ENCODE measurements at places on chromosomes 12 and 14.

GRCh38 chr12:116876151-116876869, 4.9 kb downstream of the HRK start:
- no peak for DNase-seq

GRCh38 chr12:123813349-123813748, 51.2 kb downstream of the DNAH10 start:
- no peak for DNase-seq

DNA sequence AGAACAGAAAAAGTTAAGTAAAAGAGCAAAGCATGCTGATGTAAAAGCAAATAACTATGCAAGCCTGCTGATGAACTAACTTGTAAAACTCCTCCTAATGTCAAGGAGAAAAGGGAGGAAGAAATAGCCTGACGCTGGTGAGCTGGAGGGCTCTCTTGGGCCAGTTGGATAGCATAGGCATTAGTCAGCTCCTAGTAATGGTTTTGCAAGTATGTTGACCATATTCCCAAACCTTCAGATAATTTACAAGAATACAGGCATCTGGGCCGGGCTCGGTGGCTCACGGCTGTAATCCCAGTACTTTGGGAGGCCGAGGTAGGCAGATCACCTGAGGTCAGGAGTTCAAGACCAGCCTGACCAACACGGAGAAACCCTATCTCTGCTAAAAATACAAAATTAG, 871.4 kb downstream of the C12orf50 start:
- DNase-seq: no peak

DNA sequence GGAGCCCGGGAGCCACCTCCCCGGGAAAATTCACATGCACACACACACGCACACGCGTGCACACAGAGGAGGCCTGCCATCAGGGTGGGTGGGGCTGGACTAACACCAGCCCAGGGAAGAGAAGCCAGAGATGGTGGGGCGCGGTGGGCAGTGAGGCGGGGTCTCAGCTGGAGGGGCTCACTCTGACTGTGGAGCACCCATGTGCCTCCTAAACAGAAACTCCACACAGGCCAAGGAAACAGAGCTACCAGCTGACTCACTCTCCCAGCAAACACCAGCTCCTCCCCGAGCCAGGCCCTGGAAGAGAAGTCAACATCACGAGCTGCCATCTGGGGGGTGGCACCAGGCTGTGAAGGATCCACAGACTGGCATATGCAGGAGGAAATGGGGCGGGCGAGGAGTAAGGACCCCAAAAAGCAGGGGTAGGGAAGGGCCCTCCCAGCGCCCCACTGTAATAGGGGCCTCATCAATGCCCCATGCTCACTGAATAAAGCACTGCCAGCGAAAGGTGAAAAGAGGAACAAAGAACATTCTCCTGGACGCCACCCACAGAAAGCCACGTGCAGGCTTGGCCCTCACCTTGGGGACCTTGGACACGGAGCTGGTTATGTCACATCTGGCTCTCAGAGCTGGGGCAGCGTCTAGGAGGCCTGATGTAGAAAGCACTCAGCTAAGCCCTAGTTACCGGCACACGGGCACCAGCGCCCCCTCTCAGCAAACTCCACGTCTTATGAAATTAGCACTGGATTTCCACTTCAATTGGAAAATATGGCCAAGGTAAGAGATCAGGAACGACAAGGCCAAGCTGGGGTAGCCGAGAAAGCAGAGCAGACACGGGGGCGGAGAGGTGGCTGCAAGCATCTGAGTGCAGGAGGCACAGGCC, 8.4 kb upstream of the INF2 start:
- peak; percentile 49 for DNase-seq

DNA sequence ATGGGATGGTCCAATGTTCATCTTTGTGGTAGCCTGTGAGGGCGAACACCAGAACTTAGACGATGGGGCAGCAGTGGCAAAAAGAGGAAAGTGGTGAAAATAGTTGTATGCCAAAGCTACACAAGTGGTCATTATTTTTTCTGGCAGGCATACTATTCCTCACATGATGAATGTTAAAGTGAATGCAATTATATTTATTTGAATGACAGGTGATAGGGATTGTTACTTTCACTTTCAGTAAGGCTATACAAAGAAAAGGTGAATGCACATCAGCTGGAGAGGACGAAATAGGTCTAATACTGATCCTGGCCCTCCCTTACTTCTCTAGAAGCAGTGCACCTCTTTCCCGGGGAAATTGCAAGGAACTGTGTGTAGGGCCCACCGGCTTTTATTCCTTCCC, 470.1 kb downstream of the TMTC2 start:
- DNase-seq: no peak

DNA sequence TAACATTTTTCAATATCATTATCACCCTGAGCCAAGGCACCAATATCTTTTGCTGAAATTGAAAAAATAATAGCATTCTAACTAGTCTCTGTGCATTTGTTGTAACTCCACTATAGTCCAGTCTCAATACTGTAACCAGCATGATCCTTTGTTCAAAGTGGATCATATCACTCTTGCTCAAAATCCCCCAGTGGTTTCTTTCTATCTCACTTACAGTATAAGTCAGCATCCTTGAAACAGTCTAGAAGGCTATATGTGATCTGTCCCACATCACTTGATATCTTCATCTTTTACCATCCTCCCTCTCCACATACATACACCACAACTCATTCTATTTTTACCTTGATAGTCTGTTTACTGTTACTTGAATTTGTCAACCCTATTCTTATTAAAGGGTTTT, 435.7 kb downstream of the CCER1 start:
- no peak for DNase-seq

DNA sequence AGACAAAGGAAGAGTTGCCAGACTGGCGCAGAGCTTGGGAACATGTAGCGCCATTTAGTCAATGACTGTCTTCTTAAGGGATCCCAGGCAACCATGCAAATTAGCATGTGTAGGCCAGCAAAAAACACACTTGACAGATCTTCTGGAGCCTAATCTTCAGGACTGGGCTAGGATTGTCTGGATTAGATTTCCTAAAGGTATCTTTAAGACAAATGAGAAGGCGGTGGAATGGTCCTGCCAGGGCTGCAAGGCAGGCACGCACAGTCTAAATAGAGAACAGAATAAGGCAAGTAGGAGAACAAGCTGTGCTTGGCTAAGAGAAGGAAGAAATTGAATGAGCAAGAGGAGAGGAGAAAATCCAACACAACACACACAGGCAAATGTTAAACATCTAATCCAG, 80.0 kb downstream of the CIT start:
- no peak for DNase-seq

- DNase-seq: no peak
Measured at GRCh38 chr14:77474479-77475177, 16.7 kb downstream of the AHSA1 start.

DNA sequence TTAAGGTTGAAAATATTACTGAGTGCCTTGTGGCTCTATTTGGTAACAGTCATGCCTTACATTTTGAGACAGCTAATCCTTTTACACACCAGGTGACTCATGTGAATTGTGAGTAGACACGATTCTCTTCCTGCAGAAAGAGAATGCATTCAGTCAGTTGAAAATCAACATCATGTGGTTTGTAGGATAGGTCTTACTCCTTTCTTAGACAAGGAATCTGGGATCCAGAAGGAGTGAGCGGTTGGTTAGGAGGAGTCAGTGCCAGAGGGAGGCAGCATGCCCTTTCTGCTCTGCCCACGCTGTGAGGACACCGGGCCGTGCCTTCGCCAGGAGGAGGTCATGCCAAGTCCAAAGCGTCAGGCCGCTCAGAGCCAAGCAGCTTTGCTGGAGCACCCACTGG, 47.6 kb downstream of the TRAF3 start:
- no peak for DNase-seq

GRCh38 chr14:55303125-55303499, 31.9 kb downstream of the FBXO34 start:
- no peak for DNase-seq

GRCh38 chr12:106582249-106582591, 584 bp upstream of the RFX4 start:
- no peak for DNase-seq

GRCh38 chr14:103868242-103868897, 21.0 kb upstream of the PPP1R13B start:
- no peak for DNase-seq

DNA sequence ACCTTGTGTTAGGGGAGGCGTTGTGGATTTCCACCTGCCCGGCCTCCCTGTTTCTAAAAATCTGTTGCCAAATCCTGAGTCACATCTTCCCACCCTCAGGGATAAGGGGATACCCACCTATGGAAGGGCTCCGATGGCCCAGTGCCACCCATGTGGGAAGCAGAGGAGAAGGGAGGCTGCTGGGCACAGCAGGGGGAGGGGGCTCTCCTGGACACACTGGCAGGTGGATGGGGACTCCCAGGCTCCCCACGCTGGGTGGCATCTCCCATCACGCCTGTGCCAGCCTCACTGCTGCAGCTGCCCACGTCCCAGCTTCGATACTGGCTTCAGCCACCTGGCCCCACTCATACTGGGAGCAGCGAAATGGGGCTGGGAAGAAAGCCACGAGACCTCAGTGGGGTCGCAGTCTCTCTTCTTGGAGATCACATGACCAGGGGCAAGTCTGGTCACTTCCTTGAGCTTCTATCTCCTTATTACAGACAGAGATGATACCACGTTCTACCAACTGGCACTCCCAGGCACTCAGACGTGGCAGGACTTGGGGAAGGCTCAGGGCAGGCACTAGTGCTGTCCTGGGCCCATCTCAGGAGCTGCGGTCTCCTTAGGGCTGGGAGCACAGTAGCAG, 72.2 kb downstream of the PITPNM2 start:
- no peak for DNase-seq

GRCh38 chr14:55241673-55242072, 29.5 kb upstream of the FBXO34 start:
- DNase-seq: no peak

DNA sequence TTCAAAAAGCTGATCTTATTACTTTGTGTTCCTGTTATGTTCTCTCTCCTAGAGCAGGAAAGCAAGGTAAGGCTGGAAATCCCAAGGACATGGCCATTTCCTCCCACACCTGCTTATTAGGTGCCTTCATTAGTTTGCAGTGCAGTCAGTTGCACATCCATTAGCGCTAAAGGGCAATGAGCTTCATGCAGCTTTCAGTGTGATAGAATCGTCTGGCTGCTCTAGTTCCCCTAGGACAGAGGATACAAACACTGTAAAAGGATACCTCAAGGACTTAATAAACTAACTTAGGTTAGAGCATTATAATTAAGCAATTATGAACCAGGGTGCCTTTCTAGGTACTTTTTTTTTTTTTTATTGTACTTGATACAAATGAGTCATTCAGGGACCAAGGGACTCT, 21.1 kb downstream of the TMEM117 start:
- no peak for DNase-seq

GRCh38 chr14:98909251-98909944, 362.6 kb downstream of the BCL11B start:
- DNase-seq: no peak

GRCh38 chr14:39469094-39469710, 37.0 kb upstream of the FBXO33 start:
- DNase-seq: no peak

GRCh38 chr12:98744680-98745079, 99.6 kb downstream of the APAF1 start:
- no peak for DNase-seq

DNA sequence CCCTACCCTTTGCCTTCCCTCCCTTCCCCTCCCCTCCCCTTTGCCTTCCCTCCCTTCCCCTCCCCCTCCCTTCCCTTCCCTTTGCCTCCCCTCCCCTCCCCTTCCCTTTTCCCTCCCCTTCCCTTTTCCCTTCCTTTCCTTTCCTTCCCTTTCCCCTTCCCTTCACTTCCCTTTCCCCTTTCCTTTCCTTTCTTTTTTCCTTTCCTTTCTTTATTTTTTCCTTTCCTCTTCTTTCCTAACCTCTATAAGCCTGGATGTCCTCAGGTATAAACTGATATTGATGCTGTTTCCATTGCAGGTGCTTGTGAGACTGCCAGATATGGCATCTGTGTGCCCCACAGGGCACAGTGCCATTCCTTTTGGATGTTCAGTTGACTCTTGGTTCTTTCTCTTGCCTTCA, 163.2 kb downstream of the ESRRB start:
- no peak for DNase-seq

DNA sequence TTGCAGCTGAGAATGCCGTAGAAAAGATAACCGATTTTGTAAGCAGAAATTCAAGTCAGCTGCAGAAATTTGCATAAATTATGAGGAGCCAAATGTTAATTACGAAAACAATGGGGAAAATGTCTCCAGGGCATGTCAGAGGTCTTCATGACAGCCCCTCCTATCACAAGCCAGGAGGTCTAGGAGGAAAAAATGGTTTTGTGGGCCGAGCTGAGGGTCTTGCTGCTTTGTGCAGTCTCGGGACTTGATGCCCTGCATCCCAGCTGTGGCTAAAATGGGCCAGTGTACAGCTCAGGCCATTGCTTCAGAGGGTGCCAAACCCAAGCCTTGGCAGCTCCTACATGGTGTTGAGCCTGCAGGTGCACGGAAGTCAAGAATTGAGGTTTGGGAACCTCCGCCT, 131.2 kb upstream of the PDE3A start:
- DNase-seq: no peak

DNA sequence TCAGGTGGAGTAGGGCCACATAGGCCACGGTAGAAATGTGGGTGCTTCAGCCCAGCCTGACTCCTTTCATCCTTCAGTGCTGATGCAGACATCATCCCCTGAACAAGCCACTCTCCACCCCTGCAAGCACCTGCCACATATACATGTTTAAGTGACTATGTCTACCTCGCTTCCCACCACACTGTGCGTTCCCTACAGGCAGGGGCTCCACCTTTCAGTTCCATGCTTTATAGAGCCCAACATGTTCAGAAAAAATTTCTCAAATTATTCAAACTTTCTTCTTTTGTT, 11.6 kb downstream of the SLC7A7 start:
- no peak for DNase-seq

DNA sequence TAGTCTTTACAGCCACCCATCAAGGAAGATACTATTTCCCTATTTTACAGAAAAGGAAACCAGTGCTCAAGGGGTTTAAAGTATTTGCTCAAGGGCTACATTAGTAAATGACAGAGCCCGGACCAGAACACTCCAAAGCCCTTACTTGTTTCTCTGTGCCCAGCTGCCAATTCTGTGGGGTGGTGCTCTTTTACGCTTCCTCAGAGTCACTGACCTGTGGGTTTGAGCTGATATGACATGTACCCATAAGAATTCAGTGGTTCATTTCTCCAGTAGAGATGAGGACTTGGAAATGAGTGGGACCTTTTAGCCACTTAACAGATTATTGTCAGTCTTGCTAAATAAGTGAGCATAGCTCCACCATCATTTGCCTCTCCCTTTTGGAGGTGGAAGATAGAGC, 37.4 kb upstream of the NKX2-8 start:
- no peak for DNase-seq

- DNase-seq: no peak
Measured at GRCh38 chr12:12883369-12884001, 7.9 kb upstream of the GPRC5A start.

DNA sequence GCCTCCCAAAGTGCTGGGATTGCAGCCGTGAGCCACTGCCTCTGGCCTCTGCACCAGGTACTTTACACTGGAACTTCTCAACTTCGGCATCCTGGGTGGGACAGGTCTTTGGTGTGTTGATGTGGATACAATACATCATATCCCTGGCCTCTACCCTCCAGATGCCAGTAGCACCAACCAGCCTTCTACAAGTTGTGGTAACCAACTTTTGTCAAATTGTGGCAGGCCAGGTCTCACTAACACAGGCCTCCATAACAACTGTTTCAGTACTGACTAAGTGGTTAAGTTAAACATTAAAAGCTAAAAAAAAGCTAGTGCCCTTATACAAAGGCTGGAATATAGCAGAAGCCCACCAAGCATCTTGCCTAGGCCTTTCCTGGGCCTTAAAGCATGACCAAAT, 232.9 kb downstream of the PCNX1 start:
- DNase-seq: no peak
